Stimulated activated CD8-positive, alpha-beta memory T cell treated with anti-CD3 and anti-CD28 coated beads, Interleukin-7, amount 100 ng/mL, for 1 hour (primary cell): ENCODE measurements at places on chromosomes 3 and 15.

GRCh38 chr15:67227846-67228245 lies 26.6 kb downstream of the AAGAB start:
- no peak for DNase-seq

- no peak for DNase-seq
These were observed 108.2 kb downstream of the TP63 start for GRCh38 chr3:189739378-189739777.

DNA sequence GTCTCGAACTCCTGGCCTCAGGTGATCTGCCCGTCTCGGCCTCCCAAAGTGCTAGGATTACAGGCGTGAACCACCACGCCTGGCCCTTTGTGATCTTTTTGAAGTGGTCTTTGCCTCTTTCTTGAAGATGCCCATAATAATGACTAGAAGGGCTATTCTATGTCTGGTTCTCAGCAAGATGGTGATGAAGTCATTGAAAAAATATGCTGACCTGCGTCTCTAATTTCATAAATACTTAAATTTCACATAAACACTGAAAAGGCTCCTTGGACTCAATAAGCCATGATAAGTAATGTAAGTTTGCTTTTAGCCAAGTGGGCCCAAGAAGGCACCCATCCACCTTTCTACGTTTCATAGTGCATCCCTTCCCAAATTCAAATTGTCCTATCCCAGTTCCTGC lies 775 bp upstream of the MAPK6 start:
- DNase-seq = no peak

DNA sequence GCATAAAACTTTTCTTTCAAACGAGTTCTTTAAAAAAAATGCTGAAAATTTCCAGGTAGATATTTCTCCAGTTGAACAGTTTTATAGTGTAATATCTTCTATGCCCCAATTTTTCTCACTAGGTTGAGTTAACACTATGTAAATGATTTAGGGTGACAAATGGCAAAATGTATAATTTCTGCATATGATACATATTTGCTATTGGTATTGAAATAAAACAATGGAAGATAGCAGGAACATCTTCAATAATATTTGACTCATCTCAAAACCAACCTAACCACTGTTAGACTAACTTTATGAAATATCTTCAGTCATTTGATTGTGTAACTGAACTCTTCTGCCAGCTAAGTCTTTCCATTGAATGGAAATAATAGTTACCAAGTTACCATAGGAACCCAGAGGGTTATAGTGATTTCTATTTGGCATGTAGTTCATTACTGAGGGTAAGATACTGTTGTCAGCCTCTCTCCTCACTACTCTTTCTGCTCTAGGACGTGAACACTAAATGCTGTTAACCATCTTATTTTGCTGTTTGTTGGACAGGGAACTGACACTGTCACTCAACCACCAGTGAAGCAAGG lies 824.7 kb upstream of the NECTIN3 start:
- no peak for DNase-seq

GRCh38 chr3:159620281-159620680 lies 368.4 kb upstream of the IL12A start:
- DNase-seq = no peak

- no peak for DNase-seq
These were observed 6.2 kb downstream of the H1-8 start for GRCh38 chr3:129549006-129549800.

DNA sequence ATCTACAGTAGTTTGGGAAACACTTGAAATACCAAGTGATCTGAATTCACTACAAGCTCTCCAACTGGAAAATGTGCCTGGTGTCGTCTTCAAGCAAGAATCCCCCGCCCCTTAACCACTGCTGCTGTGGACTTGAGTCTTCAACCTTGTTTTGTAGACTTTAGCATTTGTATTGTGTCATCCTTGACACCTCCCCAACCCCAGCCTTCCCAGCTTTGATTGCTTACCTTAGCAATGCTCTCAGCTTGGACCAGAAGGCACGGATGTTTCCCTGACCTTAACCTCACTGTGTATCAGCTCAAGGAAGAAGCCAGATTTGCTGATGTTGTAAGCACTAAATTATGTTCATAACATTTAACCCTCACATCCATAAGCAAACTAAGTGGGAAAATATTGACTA lies 146.4 kb downstream of the IGF1R start:
- no peak for DNase-seq

DNA sequence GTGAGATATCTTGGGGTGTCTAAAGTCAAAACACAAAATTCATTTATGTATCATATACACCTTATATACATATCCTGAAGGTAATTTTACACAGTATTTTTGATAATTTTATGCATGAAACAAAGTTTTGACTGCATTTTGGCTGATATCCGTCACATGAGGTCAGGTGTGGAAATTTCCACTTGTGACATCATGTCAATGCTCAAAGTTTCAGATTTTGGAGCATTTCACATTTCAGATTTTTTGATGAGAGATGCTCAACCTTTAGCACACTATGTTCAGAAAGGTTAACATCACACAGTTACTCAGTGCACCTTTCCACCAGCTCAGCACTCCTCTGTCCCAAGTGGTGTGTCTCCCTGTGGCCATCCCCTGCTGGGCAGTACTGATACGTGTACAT lies 37.7 kb upstream of the CPB1 start:
- DNase-seq = no peak

DNA sequence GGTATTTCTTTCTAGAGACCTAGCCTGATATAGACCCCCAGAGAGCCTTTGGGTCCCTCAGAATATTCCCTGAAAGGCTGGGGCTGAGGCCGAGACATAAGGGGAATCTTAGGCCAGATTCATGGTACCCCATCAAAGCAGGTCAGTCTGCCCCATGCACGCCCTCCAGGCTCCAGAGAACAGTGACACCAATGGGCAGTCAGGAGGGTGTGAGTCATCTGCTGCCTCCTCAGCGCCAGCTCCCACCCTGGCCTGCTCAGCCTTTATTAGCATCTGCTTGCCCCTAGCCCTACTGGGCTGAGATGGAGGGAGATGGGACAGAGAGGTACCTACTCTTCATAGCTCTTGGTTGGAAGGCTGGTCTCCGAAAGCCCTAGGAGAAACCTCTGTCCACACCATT lies 14.3 kb upstream of the CAMKV start:
- DNase-seq = no peak

DNA sequence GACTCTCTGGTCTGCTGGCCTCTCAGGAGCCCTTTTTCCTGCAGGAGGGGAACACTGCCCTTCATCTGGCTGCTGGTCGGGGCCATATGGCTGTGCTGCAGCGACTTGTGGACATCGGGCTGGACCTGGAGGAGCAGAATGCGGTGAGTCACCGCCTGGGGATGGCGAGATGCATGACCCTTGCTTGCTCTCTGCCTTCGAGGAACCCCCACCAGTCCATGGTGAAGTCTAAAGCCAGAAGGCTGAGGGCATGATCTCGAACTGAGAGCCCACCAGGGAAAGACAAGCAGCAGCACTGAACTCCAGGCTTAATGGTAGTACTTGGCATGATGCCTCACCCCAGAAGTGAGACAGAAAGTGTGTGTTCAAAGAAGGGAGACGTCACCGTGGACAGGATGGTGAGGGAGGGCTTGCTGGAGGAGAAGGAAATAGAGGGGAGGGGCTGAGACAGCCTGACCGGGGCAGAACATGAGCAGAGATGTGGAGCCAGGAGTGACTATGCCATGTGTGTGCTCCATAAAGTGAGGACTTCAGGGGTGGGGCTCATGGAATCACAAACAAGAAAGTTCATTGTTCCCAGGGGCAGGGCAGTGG lies 19.2 kb downstream of the ANKDD1A start:
- DNase-seq = no peak

DNA sequence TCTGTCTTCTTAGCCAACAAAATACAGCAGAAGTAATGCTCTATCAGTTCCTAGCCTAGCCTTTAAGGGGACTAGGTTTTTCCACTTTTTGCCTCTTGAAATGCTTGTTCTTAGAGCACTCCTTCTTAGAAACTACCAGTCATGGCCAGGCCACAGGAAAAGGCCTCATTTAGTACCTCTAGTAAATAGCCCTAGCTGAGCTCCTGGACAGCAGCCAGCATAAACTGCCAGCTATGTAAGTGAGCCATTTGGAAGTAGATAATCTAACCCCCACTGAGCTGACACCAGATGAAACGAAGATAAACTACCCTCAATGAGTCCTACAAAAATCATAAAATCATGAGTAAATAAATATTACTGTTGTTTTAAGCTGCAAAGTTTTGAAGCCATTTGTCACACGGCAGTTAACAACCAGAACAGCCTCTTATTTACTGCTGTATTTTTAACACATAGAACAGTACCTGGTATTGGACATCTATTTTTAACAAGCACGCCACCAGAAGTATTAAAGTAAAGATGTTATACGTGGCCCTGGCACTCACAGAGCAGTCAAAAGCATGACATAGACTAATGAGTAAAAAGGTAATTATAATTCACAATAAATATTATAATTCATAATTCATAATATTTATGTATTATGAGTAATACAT lies 12.0 kb downstream of the TBC1D5 start:
- DNase-seq = no peak

- no peak for DNase-seq
These were observed 25.8 kb upstream of the GATA2 start for GRCh38 chr3:128518587-128519490.

- no peak for DNase-seq
These were observed 110.5 kb downstream of the WDR72 start for GRCh38 chr15:53648934-53649333.

GRCh38 chr3:122942937-122943827 lies 84.4 kb downstream of the SEMA5B start:
- DNase-seq = no peak

GRCh38 chr15:59237119-59237855 lies 30.6 kb downstream of the LDHAL6B start:
- DNase-seq = no peak

- no peak for DNase-seq
These were observed 168.9 kb downstream of the MEIS2 start for GRCh38 chr15:36931434-36931833.

- no peak for DNase-seq
These were observed 333.0 kb upstream of the SATB1 start for GRCh38 chr3:18758047-18758704.

GRCh38 chr15:50176869-50177268 lies 5.1 kb upstream of the SLC27A2 start:
- no peak for DNase-seq

GRCh38 chr15:80953953-80954778 lies 35.5 kb downstream of the MESD start:
- no peak for DNase-seq

DNA sequence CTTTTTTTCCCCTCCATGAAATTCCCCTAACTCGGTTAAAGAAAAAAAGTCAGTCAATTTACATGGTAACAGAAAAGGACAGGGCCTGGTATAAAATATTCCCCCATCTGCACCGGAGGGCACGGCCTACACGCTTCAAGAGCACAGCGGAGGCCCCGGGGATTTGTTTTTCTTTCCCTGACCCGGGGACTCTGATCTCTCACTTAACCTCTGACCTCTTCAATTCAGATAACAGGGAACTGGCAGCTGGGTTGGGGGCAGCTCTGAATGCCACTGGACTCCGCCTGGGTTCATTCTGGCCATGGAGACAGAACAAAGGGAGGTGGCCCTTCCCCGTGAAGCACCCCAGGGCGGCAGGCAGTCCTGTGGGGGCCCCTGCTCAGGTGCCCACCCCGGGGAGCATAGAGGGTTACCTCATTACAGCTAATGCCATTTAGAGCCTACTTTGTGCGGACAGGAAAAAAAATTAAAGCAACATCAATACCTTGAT lies 257.5 kb downstream of the SHQ1 start:
- no peak for DNase-seq

DNA sequence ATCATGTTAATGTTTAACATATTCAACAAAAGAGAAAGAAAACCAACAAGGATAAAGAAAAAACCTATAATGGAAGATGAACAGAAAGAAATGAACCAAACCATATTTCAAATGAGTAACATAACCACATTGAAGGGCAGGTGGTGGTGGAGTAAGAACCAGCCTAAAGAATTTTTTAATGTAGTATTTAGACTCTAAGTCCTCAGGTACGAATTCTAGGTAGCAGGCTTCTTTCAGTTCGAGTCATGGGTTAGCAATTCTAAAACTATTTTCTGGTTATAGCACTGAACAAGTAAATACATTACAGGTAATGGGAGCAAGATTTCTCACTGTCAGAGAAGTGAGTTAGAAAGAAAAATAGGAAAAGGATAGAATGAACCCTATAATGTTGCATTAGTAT lies 24.4 kb downstream of the DCBLD2 start:
- DNase-seq = no peak

DNA sequence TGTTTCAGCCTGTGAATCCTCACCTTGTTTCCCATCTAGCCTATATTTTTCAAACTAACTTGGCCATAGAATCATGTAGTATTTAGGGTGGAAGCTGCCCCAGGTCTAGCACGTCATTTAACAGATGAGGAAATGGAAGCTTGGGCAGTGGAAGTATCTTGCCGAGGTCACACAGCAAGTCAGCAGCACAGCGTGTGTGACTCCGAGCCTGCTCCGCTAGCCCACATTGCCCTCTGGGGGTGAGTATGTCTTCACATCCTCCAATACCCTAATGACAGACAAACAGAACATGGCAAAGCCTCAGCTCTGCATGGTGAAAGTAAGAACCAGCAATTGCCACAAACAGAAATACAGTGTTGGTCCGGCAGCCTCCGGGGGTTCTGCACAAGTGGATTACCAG lies 2.2 kb upstream of the CCR5 start:
- peak; percentile 32 for DNase-seq

DNA sequence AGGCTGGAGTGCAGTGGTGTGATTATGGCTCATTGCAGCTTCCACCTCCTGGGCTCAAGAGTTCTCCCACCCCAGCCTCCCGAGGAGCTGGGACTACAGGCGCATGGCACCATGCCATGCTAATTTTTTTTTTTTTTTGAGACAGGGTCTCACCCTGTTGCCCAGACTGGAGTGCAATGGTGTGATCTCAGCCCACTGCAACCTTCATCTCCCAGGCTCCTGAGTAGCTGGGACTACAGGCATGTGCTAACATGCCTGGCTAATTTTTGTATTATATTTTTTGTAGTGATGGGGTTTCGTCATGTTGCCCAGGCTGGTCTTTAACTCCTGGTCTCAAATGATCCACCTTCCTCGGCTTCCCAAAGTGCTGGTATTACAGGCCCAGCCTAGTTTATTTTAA lies 4.0 kb downstream of the TEX9 start:
- DNase-seq = no peak

DNA sequence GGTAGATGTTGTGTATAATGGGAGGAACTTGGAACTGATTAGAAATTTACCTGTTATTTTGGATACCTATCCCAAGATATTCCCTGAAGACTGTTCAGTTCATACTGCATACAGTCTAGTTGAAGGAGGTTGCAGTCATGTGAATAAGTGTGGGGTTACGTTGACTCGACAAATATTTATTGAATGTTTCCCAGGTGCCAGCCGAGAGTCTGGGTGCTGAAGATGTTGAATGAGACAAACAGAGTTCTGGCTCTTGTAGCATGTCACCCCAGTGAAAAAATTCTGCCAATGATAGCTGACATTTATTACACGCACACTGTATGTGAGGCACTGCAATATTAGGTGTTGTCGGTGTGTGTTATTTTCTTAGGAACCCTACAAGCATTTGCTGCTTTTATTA lies 176.0 kb downstream of the KCNMB2 start:
- no peak for DNase-seq

GRCh38 chr3:24548278-24548677 lies 53.6 kb upstream of the THRB start:
- DNase-seq = no peak

GRCh38 chr3:125085166-125085565 lies 29.4 kb upstream of the HEG1 start:
- DNase-seq = no peak
